Suprapubic skin (tissue), 4 donors: ENCODE measurements at places on chromosomes 5 and 9. TPM values are rescaled to one million over a fixed set of nuclear protein-coding genes. Genes with fewer than 3 reads are reported as not detected.
A peak's percentile ranks its signal among the peaks of the same experiment; 100 is the strongest.

The CACNA1B gene
- total RNA-seq = not detected

GRCh38 chr5:179798144-179798770 is 4.5 kb downstream of the LTC4S start:
- peak; percentile 72 for DNase-seq

The EPB41L4A gene
- total RNA-seq = 31.9 TPM

GRCh38 chr9:129471201-129472019 is 149.5 kb downstream of the C9orf50 start:
- DNase-seq = no peak

DNA sequence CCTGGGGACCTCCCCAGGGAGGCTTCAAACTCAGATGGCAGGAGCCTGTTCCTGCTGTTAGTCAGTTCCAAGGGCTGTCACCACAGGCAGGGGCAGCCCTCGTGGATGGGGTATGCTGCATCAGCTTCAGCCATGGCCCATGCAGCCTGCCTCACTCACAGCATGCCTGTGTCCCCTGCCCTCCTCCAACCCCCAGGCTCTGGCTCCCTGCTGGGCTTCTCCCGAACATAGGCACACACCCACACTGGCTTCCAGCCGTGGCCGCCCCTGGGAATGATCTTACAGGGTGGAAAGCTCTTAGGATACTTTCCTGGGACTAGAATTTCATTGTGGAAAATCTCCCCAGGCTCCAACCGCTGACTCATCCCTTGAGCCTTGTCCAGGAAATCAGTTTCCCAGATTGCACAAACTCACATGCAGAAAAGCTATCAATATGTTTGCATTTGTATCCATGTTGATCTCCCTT is 163.8 kb downstream of the SEC61B start:
- DNase-seq = no peak

The PCDHGA3 gene
- total RNA-seq = 1.3 TPM

- DNase-seq = no peak
These were observed 9.9 kb downstream of the NR2F1 start for GRCh38 chr5:93592883-93593282.

- DNase-seq = no peak
These were observed 38.6 kb downstream of the SNX18 start for GRCh38 chr5:54556141-54556540.

GRCh38 chr9:2545881-2546490 is 75.6 kb upstream of the VLDLR start:
- no peak for DNase-seq

DNA sequence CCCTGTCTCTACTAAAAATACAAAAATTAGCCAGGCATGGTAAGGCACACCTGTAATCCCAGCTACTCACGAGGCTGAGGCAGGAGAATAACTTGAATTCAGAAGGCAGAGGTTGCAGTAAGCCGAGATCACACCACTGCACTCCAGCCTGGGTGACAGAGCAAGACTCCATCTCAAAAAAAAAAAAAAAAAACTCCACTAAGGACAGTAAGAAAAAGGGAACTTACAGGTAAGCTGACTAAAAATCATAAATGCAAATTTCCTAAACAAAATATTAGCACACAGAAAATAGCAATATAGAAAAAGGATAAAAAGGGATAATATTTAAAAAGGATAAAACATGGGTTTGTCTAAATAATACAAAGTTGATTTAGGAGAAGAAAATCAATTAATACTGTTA is 27.9 kb upstream of the HNRNPA0 start:
- DNase-seq = no peak

The FOXD4L3 gene
- total RNA-seq = 0.36 TPM

The NEUROG1 gene
- not detected for total RNA-seq

The NOTCH1 gene
- total RNA-seq = 116 TPM

The ANKRD18B gene
- total RNA-seq = 10.0 TPM

The PTGDS gene
- total RNA-seq = 20.1 TPM

- no peak for DNase-seq
These were observed 20.9 kb downstream of the ATP6V0E1 start for GRCh38 chr5:173004447-173004846.

GRCh38 chr5:107858324-107858723 is 187.6 kb upstream of the EFNA5 start:
- DNase-seq = no peak

DNA sequence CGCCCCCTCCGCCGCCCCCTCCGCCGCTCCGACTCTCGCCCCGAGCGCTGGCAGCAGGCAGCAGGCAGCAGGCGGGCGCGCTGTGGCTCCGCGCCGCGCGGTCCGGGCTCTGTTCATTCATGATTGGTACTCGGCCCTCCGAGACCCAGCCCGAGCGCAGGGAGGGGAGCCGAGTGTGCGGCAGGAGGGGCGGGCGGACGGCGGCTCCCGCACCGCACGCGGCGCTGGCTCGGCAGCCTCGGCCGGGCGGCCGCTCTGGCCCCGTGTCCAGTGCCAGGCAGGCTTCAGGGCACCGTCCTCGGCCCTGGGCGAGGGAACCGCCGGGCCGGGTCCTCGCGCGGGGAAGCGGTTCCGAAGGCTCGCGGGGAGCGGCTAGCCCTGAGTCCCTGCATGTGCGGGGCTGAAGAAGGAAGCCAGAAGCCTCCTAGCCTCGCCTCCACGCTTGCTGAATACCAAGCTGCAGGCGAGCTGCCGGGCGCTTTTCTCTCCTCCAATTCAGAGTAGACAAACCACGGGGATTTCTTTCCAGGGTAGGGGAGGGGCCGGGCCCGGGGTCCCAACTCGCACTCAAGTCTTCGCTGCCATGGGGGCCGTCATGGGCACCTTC is at the start of gene KCNIP1:
TSS of gene KCNIP1 (plus strand) at position 31 of the 607 bp plus-strand sequence.
- DNase-seq = no peak

DNA sequence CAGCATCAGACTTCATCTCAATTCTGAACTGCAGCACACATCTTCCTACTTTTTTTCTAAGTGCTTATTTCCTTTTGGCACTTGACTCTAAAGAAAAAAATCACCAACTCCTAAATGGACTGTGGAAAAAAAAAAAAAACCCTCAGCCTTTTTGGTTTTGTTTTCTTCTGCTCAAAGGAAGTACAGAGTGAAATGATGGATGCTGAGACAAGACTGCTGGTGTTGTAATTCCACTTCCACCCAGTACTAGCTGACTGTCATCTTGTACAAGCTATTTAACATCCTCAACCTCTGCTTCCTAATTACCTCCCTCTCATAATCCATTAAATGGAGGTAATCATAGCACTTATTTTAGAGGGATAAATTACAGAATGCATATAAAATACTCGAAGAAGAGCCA is 171.5 kb upstream of the GNA14 start:
- no peak for DNase-seq

- DNase-seq = no peak
These were observed 69.3 kb upstream of the IL17B start for GRCh38 chr5:149448431-149448830.

The ARID3C gene
- 0.42 TPM for total RNA-seq

The CARD9 gene
- total RNA-seq = 7.4 TPM

- DNase-seq = no peak
These were observed 29.6 kb downstream of the DNM1 start for GRCh38 chr9:128232528-128233428.

The LRRC19 gene
- not detected for total RNA-seq

DNA sequence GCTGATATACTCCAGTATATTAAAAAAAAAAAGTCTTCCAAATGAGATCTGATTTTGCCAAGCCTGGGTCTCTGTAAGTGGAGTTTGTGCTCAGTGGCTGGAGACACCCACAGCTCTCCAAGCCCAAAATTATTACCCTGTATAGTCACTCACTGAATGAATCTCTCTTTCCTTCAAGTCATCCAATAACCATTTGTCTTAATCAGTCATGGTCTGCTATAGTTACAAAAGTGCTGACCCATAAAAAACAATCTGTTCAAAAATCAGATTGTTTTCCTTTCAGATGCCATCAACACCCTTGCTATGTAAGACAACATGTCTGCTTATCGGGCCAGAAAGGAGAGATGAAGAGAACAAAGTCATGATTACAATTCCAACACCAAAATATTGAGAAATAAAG is 159.4 kb upstream of the FST start:
- DNase-seq = no peak

DNA sequence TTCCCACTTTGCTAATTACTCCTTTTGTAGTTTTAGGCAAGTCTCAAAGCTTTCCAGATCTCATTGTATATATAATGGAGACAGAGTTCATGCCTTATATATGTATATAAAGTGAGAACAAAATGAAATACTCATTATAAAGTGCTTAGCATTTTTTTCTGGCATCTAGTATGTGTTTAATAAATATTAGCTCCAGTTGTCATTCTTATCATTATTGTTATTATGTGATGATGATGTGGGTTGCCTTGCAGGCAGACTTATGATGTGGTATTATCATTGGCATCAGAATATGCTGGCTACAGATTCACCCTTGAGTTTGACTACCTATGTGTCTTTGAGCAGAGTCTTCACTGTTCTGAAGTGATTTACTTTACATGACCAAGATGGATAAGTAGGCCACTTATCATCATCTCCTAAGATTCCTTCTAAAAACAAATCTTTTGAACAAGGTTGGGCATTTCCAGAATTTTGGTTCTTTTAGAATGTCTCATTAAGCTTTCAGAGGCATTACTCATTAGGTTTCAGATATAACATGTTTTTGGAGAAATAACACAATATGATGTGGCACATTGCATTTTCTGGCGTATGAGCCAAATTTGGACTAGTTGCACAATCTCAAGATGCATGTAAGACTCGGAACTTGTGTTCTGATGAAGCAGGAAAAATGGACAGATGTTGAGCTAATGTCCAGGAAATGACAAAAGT is 145.6 kb upstream of the TNC start:
- DNase-seq = no peak

- DNase-seq = no peak
These were observed 17.8 kb downstream of the FBXO38 start for GRCh38 chr5:148401604-148402003.

GRCh38 chr9:122822056-122822455 is 6.3 kb downstream of the PDCL start:
- DNase-seq = no peak

DNA sequence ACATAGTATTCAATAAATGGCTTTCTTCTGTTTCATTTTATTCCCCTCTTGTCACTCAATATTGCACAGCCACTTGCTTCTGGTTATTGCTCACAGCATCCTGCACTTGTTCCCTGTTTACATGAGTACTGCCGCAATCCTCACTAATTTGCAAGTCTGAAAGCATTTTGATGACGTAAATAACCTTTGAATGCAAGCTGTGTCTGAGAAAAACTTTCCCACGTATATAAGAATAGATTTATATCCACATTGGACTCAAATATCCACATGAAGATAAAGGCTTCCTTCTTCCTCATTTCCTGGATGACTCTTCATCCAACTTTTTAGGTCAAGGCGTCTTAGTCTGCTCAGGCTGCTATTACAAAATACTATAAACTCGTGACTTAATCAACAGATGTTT is 88.2 kb upstream of the DAP start:
- no peak for DNase-seq

The ADAMTS12 gene
- 0.26 TPM for total RNA-seq

The CCNI2 gene
- total RNA-seq = not detected

DNA sequence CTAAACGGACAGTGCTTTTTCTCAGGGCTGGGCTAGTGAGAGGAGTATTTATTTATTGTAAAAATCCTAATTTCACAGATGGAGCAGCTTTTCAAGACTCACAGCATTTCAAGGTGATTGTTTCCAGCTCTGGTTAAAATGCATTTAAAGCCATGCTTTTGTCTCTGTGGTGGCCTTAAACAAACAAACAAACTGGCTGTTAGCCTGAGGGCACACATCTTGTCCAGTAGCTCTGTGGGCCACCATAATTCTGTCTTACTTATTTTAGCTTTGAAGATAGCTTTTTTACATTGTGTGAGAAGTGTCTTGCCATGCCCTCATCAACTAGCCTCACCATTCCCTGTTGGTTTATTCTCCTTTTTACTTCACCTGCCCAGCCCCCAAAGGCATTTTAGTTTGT is 218.2 kb downstream of the PSAT1 start:
- no peak for DNase-seq

- DNase-seq = peak; percentile 5
These were observed 7.1 kb upstream of the ORM1 start for GRCh38 chr9:114315723-114316363.

The TMED9 gene
- total RNA-seq = 84.5 TPM

The C8G gene
- total RNA-seq = not detected

DNA sequence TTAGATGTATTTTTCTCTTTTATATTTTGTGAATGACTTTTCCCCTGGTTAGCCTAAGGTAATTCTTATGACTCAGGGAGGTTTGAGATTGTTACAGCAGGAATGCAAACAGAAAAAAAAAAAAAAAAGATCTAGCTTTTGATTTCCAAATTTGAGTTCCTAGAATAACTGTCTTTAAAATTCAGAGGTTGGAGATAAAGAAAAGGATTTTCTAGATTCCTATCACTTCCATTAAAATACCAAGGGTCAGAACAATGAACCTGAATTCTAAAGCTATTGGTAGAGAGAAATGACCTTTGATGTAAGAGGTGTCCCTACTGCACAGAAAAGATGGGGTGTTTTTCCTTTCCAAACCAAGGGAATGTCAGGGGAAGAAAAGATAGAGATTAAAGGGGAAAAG is 262.5 kb downstream of the DOCK8 start:
- DNase-seq = no peak

GRCh38 chr5:116847960-116848359 is 273.3 kb upstream of the SEMA6A start:
- DNase-seq = no peak

GRCh38 chr5:58965677-58966414 is 383.0 kb downstream of the RAB3C start:
- no peak for DNase-seq

The RASEF gene
- total RNA-seq = 3.9 TPM

DNA sequence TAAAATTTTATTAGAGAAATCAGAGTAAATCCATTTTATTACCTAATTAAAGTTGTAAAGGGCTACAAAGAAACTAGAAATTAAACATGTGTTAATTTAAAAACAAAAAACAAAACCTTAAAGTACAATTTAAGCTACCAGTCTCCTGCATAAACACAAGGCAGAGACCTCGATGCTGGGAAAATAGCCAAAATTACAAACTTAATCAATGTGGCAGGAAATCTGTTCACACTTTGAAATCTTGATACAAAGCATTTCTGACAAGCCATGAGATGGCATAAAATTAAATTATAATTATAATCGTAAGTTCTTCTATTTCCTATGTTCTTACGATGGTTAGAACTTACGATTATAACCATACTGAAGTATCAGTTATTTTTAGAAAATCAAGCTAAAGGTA is 158.0 kb upstream of the FREM1 start:
- DNase-seq = no peak
